ENCODE measurements at places on chromosomes 4 and X.
A peak's percentile ranks its signal among the peaks of the same experiment; 100 is the strongest.

GRCh38 chrX:135512508-135513129 is 7.8 kb upstream of the INTS6L start:
- DNase-seq, result no peak

GRCh38 chr4:94649381-94650133 is 108.2 kb upstream of the BMPR1B start:
- no peak for DNase-seq

- no peak for DNase-seq
Observed at GRCh38 chrX:103883533-103883932, 51.5 kb upstream of the RAB9B start.

DNA sequence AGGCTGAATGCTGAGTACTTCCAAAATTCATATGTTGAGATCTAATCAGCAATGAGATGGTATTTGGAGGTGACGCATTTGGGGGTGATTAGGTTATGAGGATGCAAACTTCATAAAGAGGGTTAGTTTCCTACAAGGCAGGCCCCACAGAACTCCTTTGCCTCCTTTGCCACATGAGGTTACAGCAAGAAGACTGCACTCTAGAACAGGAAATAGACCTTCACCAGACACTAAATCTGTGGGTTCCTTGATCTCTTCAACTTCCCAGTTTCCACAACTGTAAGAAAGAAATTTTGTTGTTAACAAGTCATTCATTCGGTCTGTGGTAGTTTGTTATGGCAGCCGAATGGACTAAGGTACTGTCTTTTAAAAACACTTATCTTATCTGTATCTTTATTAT is 681.9 kb upstream of the HS3ST1 start:
- DNase-seq, result no peak

- DNase-seq, result no peak
Observed at GRCh38 chr4:146058531-146058930, 117.0 kb upstream of the LSM6 start.

DNA sequence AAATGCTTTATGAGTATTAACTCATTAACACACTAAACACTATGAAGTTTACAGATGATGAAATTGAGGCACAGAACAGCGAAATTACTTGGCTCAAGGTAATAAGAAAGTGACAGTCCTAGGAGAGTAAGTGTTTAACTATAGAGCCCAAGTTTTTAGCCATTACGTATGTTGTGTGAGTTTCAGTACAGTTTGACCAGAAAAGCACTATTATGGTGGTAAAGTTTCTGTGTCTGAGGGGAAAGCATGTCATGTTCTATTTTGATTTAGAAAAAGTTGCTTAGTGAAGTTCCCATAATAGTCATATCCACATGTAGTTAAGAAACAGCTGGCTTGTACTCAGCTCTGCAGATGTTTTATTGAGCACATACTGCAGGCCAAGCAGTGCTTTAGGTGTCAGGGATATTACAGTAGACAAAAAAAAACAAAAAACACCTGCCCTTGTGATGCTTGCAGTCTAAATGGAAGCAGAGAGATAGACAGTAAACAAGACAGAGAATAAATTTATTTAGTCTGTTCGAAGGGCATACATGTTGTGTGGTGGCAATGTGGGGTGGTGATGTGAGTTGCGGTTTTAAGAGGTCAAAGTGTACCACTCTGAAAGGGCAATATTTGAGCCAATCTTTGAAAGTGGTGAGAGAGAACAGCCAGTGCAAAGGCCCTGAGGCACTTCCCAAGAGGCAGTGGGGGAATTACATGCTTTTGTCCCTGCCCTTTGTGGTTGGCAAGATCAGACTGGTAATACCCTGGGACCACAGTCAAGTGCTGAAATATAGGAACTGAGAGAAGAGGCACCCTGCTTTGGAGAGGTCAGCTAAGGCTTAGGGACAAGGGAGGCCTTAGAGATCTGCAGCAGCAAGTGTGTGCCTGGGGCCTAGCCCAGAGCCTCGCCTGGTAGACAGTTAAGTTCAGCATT is 6.2 kb downstream of the TMEM131L start:
- DNase-seq, result no peak

- no peak for DNase-seq
Observed at GRCh38 chr4:33467291-33467690, 2747.1 kb downstream of the PCDH7 start.

- peak; percentile 12 for DNase-seq
Observed at GRCh38 chr4:22850630-22851029, 157.9 kb downstream of the GBA3 start.

- no peak for DNase-seq
Observed at GRCh38 chrX:110519501-110519900, 160.9 kb downstream of the RTL9 start.

GRCh38 chr4:14671146-14671545 is 331.1 kb upstream of the CPEB2 start:
- DNase-seq, result no peak

DNA sequence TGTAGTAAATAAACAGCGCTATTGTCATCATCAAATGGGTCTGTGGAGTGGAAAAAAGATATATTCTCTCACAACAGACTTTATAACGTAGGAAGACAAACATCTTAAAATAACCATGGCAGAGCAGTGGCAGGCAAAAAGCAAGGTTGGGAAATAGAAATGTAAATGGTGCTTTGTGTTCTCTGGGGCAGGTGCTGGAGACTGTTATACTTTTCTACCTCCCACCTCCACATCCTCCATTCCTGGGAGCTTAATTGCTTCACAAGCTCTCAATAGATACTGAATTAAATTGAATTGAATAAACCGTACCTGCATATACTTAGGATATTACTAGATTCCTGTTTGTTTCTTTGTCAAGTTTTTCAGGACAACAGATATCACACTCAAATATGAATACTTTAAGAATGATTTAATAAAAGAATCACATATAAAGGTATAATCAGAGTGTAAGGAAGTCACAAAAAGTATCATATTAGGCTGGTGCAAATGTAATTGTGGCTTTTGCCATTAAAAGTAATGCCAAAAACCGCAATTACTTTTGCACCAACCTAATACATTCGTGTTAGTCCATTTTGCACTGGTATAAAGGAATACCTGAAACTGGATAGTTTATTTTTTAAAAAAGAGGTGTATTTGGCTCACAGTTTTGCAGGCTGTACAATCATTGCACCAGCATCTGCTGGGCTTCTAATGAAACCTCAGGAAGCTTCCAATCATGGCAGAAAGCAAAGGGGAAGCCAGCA is 367.3 kb downstream of the GRIA2 start:
- no peak for DNase-seq

- peak; percentile 60 for DNase-seq
Observed at GRCh38 chr4:73740353-73740778, at the start of gene CXCL8. CXCL8 (plus strand) TSS chr4:73740569; CDS start chr4:73740659, 90 bp downstream.

DNA sequence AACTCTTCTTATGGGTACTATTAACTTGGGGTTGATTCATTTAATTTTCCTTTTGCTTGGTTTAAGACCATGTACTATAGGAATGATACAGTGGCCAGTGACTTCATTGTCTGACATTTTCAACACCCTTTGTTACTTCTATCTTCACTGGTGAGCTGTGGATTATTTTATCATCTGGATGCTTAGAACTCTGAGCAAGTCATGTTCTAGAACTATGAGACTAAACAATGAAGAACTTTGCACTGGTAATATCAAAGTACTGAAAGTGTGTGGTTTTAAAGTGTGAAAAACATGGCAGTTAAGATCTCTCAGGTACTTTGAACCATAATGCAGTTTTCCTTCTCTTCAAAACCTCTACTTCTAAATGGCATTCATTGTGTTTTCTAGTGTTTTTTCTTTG is 47.8 kb downstream of the MAP7D3 start:
- DNase-seq, result no peak

- no peak for DNase-seq
Observed at GRCh38 chr4:10011277-10011676, 10.0 kb downstream of the SLC2A9 start.

GRCh38 chr4:157128395-157128794 is 52.4 kb downstream of the GLRB start:
- no peak for DNase-seq

GRCh38 chr4:5719350-5720055 is 8.5 kb downstream of the EVC start:
- no peak for DNase-seq

DNA sequence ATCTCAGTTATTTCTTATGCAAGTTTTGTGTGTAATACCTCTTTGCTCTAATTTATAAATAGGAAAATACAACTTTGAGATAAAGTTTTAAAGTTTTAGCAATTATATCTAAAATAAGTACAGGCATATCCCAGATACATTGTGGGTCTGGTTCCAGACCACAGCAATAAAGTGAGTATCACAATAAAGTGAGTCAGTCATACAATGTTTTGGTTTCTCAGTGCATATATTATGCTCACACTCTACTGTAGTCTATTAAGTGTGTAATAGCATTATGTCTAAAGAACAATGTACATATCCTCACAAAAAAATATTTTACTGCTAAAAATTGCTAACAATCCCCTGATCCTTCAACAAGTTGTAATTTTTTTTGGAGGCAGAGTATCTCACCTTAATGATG is 49.2 kb downstream of the ANAPC10 start:
- DNase-seq, result no peak

DNA sequence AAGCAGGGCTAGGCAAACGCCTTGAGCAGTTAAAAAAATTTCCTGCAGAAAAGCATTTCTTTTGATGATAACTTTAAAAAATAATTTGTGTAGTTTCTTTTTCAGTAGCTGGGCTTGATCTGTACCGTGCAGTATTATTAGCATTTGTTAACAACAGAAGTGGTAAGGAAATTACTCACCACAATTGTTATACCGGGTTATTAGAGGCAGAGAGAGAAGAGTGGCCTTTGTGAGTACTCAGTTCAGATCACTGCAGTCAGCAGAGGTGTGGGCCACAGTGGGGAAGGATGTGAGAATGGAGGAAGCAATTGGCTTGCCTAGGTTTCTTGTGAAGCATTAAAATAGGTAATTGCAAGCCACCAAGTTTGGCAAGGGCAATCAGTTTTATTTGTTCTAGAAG is 14.3 kb upstream of the IL21 start:
- no peak for DNase-seq

- no peak for DNase-seq
Observed at GRCh38 chr4:2961421-2961810, 1.8 kb downstream of the NOP14 start.

GRCh38 chr4:1354136-1354982 is 7.4 kb downstream of the UVSSA start:
- no peak for DNase-seq

DNA sequence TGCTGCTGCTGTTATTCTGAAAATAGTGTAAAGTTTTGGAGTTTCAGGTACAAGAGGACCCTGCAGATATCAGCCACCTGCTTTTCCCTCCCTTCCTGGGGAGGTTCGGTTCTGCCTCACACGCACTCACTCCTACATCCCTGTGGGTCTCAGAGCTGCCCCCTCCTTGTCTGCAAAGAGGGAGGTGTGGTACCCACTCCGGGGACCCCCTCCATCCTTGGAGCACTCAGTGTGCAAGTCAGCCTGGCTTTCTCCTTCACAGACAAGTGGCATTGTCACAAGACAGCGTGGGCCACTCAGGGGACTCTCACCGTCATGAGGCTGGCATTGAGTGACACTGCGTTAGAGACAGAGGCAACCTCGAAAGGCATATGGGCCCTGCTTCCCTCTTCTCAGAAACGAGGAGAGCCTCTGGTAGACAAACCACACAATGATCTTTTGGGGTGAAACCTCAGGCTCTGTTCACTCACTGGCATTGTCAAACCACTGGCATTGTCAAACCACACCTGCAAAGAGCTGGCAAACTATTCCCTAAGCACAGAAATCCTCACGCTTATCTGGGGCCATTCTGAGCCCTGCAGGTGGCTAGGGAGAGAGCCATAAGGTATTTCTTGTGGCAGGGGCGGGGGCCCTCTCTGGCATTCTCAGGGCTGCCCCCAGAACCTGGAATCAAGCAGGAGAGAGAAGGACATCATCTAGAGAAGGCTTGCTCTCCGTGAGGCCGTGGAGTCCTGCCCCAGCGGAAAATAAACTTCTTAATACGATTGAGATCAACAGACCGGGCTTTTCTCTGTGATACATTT is 285.0 kb downstream of the SHOX start:
- DNase-seq, result no peak

DNA sequence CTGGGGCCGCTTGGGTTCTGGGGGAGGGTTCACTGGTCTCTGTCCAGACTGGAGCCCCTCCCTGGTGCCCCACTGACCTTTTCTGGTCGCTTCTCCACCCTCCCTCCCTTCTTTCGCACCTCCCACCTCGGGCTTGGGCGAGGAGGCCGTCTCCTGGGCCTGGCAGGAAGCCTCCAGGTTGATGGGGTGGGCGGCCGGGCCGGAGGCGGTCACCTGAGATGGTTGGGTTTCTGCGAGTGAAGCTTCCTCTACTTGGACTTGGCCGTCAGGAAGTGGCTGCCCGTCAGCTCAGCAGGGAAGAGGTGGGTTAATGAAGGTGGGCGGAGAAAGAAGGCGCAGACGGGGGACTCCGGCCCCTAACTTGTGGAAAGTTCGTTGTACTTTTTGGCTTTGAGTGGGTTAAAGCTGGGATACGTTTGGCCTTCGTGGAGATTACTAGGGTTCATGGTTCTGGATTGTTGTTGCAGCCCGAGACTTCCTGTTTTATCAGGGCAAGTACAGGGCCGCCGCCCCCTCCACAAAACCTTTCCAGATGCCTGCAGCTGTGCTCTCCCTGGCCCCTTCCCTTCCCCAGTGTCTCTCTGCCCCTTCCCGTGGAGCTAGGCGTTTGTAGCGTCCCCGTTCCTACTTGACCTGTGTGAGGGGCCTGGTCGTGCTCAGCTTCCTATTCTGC is 1.2 kb downstream of the AKAP17A start:
- DNase-seq, result no peak

- no peak for DNase-seq
Observed at GRCh38 chr4:67556436-67556835, 2.1 kb upstream of the STAP1 start.

Measured in NCI-H1092 (cell line).